ENCODE measurements at places on chromosomes 3 and 15.

DNA sequence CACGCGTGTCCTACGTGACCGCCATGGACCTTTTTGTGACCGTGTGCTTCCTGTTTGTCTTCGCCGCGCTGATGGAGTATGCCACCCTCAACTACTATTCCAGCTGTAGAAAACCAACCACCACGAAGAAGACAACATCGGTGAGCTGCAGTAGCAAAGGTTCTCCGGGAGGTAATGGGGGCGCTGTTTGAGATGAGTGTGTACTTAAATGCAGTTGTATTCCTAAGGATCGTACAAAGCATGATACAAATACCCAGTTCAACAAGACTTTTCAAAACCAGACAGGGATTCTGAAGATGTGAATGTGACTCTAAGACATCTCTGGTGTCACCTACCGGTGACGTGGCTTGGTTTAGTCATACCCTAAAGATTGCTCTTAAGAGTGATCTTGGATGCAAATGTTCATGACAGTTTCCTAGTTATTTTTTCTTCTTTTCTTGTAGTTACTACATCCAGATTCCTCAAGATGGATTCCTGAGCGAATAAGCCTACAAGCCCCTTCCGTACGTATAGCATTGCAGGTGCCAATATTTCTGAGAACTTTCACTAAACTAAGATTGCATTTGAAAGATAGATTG lies 556.6 kb downstream of the GABRG3 start:
- DNase-seq = no peak

DNA sequence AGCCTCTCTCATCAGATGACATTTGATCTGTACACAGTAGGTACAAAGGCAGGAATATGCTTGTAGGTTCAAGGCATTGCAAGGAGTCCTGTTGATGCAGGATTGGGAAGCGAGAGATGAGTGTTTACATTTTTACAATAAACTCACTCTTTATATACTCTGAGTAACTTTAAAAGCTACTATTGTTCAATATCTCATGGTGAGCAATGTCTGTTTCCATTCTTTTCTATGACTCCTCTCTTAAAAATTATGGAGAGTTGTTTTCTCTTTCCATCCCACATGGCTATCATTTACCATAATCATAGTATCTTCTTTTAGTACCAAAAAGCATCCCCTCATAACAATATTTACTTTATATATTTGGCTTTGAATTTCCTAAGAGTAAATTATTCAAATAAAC lies 314.0 kb upstream of the CDIN1 start:
- DNase-seq = no peak

DNA sequence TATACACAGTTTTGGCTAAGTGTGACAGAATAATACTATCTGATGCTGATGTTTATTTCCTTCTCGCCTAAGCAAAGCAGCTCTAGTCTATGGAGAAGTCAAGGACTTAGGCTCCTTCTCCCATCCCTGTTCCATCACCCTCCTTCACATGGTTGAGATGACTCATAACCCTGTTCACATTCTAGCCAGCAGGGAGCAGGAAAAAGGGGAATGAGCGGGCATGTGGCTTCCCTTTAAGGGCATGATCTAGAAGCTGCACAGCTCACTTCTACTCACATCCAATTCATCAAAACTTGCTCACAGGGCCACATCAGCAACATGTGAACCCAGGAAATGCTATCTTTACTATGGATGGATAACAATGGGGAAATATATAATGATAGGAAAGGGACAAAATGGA lies 40.9 kb downstream of the CBLB start:
- no peak for DNase-seq

DNA sequence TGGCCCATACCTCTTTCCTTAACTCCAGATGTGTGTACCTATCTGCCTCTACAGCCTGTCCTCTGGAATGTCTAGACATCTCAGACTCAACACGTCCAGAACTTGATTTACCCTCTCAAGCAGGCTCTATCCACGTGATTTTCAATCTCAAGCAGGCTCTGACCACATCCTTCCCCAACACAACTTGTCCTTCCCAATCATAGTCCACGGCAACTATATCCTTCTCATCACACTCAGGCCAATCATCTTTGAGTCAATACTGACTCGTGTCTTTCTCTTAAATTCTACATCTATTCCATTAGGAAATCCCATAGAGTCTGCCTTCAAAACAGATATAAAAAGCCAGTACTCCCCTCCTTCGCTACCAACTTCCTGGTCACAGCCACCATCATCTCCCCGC lies 70.4 kb downstream of the FOXP1 start:
- DNase-seq = no peak

DNA sequence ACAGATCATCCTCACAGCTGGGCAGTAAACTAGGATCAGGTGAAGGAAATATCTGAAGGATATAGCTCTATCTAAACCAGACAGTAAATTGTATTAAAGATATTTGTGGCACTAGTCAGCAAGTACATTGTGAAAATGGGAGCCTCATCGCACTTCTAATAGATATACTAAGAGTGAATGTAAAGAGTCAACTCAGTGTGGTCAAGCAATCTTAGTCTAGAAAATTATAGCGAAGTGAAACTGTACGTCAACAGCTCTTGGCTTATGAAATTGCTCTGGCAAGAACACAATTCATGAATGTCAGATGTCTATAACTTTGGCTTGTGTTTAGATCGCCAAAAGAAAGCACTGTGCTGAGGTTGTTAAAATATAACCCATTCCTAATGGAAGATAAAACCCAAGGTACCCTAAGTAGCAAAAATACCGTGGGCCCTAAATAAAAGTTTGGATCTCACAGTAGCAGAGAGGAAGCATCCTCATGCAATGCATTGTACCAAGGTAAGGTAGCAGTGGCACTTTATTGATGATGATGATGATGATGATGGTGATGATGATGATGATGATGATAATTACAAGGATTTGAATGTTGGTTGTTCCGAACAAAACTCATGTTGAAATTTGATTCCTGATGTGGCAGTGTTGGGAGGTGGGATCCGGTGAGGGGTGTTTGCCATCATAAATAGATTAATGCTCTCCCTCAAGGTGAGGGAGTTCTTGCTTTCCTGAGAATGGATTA lies 228.5 kb downstream of the UNC13C start:
- DNase-seq = no peak

GRCh38 chr15:83106994-83107840 lies at the start of gene TM6SF1:
TSS of gene TM6SF1 (plus strand) at chr15:83107645. CDS start at chr15:83107681, 36 bp downstream.
- no peak for DNase-seq

GRCh38 chr3:168888781-168889180 lies 774.7 kb downstream of the MECOM start:
- DNase-seq = no peak

DNA sequence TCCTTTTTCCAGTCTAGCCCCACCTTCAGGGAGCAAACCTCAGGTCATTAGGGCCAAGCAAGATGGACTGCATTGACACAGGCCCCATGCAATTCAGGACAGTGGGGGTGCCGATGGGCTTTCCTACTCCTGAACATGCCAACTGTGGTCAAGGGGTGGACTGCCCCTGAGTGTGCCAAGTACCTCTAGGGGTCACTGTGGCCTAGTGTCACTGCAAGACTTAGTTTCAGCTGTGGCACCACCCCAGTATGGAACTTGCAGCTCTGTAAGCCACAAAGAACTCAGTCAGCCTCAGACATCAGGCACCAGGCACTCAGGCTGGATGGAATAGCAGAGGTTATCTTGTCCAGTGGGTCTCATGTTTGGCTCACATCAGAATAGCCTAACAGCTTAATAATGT lies 32.3 kb downstream of the EXOG start:
- no peak for DNase-seq

DNA sequence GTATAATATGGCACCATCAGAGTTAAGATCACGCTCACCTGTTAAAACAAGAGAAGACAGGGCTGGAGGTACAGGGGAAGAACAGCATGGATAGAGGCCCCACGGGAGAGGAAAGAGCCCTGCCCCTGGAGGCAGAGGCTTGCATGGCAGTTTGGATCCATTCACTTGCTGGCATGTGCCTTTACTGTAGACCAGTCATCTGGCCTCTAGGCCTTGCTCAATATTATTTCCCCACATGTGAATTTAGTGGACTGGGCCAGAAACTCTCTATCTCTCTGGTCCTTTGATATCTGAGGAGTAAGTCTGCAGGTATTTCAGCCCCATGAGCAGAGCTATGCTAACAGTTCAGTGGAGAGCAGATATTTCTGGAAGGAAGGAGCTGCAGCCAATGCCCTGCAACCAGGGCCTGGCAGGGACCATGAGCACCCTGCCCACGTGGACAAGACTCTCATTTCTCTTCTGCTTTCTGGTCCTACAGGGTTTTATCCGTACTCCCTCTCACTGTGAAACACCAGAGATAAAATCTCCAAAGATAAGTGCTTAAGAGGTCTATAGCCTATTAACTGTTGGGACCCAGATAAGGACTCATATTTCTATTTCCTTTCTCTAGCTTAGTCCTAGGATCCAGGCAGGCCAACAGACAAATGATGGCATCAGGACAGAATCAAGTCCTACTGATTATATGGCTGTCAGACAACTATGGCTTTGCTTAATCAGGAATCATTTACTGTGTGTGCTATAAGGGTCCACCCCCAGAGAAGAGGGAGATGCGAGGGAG lies 65.0 kb downstream of the CLDN11 start:
- no peak for DNase-seq

GRCh38 chr3:144643771-144644198 lies 672.2 kb downstream of the DIPK2A start:
- no peak for DNase-seq

DNA sequence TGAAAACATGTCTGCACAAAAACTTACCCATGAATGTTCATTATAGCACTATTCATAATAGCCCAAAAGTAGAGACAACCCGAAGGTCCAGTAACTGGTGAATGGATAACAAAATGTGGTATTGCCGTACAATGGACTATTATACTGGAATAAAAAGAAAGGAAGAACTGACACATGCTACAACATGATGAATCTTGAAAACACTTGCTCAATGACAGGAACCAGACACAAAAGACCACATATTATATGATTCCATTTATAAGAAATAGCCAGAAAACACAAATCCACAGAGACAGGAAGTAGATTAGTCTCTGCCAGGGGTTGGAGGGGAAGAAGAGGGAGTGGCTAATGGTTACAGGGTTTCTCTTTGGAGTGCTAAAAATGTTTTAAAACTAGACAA lies 18.3 kb downstream of the SHC4 start:
- DNase-seq = no peak

- DNase-seq = no peak
These were observed 13.4 kb downstream of the SCAMP5 start for GRCh38 chr15:75008629-75009326.

DNA sequence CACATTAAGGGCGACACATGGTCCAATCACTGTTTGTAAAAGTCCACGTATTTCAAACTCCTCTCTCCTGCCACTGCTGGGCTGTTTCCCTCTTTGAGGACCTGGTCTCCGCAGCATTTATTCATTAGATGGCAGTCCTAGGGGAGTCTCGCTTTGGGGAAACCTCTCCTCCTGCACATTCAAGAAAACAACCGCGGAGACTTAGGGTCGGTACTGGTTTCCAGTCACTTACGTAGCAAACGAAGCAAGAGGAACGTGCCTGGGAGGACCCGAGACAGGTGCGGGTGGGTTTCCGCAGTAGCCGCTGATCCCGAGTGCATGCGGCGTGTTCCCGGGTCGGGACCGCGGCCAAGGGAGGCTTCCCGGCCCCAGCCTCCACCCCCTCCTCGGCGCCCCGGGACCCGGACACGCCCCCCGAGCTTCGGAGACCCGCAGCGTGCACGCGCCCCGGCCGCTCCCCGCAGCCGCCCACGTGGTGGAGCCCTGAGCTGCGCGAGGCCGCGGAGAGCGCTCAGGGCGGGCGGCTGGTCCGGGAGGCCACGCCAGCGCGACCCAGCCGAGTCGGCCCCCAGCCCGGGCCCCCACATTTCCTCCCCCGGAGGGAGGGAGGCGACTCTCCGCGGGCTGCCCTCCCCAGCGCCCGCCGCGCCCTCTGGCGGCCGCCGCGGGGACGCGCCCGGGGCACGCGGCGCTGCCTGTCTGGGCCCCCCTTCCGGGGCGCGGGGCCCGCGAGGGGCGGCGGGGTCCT lies 1.1 kb upstream of the IGF1R start:
- DNase-seq = peak; percentile 69

GRCh38 chr3:24155276-24155675 lies 210.2 kb downstream of the NR1D2 start:
- DNase-seq = no peak

DNA sequence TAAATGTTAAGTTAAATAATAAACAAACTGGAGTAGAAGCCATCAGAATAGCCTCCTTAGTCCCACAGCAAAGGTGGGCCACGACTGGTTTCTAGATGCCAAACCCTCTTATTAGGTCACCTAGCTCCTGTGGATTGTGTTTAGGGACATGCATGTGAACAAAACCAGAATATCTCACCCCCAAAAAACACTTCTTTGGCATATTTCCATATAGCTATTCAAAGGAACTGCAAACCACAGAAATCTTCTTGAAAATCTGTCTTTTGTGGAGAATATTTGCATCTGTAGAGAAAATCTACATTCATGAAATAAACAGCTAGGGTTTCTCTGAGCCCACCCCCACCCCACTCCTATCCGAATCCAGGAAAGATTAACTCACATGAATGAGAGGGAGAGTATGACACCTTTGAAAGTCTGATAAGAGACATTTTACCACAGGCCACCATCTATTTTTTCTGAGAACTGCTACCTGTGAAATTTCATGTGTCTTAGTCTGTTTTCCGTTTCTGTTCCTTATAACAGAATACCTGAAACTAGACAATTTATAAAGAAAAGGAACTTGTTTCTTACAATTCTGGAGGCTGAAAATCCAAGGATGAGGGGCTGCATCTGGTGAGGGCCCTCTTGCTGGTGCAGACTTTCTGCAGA lies 159.4 kb downstream of the NEK10 start:
- DNase-seq = no peak

DNA sequence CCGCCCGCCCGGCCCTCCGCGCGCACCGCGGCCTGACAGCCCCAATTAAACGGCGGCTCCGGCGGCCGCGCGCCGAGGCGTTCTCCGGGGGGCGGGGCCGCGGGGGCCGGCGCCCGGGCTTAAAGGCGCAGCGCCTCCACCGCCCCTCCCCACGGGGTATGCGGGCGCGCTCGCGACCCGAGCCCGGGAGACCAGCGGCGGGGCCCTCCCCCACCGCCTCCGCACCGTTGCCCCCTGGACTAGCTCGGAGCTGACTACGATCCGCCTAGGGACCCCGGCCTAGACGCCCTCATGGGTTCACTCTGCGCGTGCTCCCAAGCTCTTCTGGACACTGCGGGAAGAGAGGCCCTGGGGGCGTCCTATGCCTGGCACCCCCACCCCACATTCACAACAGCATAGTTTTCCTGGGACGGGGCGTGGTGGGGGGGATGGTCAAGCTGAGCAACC lies at the start of gene DUSP7:
TSS of gene DUSP7 (minus strand) at position 51 of the 447 bp plus-strand sequence. CDS start 205 bp downstream, outside the sequence.
- peak; percentile 69 for DNase-seq
